Regular cardiac myocyte (primary cell): ENCODE measurements at places on chromosomes 3 and 15. TPM values are rescaled to one million over a fixed set of nuclear protein-coding genes. Genes with fewer than 3 reads are reported as not detected.

CCRL2 gene
- 0.19 and 0.28 TPM in 2 replicates for total RNA-seq

SLC35G2 gene
- 9.2 and 11.3 TPM in 2 replicates for total RNA-seq

DTWD1 gene
- 29.7 and 57.2 TPM in 2 replicates for total RNA-seq

LOXL1 gene
- total RNA-seq = 62.3 and 86.5 TPM in 2 replicates

ARGFX gene
- total RNA-seq = not detected in 2 replicates

CCDC54 gene
- not detected in 2 replicates for total RNA-seq

PROK2 gene
- not detected in 2 replicates for total RNA-seq

SEMA3F gene
- 1.7 and 1.9 TPM in 2 replicates for total RNA-seq

LPP gene
- 22.8 and 51.3 TPM in 2 replicates for total RNA-seq

LYZL4 gene
- total RNA-seq = 0.19 TPM in 1 of 2 replicates, not detected in the other

PARP9 gene
- 15.7 and 17.2 TPM in 2 replicates for total RNA-seq

MCF2L2 gene
- total RNA-seq = 0.19 and 0.56 TPM in 2 replicates

CFAP100 gene
- total RNA-seq = not detected in 2 replicates

GHSR gene
- not detected in 2 replicates for total RNA-seq

KBTBD12 gene
- not detected in 2 replicates for total RNA-seq

DGKG gene
- total RNA-seq = 4.4 and 5.1 TPM in 2 replicates
